Ovary (tissue), 10 donors: ENCODE measurements at places on chromosomes 12 and 14. TPM values are rescaled to one million over a fixed set of nuclear protein-coding genes. Genes with fewer than 3 reads are reported as not detected.

Gene MYF5
- total RNA-seq = not detected

DNA sequence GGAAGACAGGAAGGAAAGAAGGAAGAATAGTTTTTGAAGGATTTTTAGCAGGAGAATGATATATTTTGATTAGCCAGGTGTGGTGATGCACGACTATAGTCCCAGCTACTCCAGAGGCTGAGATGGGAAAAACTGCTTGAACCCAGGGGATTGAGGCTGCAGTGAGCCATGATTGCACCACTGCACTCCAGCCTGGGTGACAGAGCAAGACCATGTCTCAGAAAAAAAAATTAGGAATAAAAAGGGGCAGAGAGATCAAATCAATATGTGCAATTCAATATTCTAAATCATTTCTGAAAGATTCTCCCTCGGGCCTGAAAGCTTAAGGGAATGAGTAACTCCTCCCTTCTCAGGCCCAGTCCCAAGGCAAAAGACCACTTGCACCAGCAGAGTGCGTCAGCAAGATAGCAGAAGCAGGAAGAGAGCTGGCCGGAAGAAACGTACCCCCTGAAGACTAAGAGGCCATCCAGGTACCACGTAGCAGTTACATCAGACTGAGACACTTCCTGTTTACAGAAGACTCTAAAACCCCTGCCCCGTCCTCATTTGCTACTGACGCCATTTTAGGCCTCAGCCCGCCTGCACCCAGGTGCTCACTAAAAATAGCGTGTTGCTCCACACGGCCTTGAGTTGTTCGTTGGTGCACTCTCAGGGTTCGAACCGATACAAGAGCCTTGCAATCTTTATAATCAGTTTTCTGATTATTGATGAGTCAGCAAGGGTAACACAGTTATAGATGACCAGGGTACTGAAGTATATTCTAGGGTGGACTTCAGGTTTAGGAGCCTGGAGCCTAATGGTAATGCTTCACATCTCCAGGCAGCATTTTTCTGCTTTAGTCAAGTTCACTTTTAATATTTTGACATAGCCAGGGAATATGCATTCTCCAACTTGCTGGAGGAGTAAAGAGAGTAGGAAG is 57.7 kb upstream of the CSRP2 start:
- H3K36me3 ChIP-seq = no peaks in the 10 kb centered on the region
- H3K4me3 ChIP-seq = no peak overlapping the region
- H3K27me3 ChIP-seq = no peaks in the 10 kb centered on the region
- no peaks in the 10 kb centered on the region for H3K4me1 ChIP-seq

DNA sequence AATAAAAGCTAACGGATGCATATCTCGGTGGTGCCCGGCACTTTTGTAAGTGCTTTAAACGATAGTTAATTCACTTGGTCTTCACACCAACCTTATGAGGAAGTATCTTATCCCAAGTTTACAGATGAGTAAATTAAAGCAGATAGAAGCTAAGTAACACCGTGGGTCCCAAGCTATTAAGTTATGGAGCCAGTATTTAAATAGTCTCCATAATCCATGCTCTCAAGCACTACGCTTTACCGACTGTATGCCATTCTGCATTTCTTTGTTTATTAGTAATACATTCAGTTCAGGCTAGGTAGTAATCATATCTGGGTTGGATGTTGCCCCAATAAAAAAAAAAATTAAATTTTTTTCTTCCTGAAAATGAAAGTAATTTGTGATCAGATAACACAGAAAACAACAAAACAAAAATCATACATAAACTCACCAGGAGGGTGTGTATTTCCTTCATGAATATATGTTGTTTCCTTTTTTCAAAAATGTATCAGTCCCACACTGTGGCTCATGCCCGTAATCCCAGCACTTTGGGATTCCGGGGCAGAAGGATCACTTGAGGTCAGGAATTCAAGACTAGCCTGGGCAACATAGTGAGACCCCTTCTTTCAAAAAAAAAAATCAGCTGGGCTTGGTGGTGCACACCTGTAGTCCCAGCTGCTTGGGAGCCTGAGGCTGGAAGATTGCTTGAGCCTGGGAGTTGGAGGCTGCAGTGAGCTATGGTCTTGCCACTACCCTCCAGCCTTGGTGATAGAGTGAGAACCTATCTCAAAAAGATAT is 1.4 kb upstream of the M6PR start:
- H3K4me3 ChIP-seq = peak overlapping the region; percentile 91
- no peaks in the 10 kb centered on the region for H3K36me3 ChIP-seq
- no peak for DNase-seq
- no peak overlapping the region for H3K27ac ChIP-seq
- H3K27me3 ChIP-seq = no peaks in the 10 kb centered on the region

- no peak for DNase-seq
- H3K4me1 ChIP-seq = no peaks in the 10 kb centered on the region
- no peak overlapping the region for H3K27ac ChIP-seq
Measured at GRCh38 chr12:123923927-123924326, 48.7 kb downstream of the CCDC92 start.

GRCh38 chr12:122846622-122847515 is 11.6 kb downstream of the HIP1R start:
- DNase-seq = no peak
- no peak overlapping the region for H3K27ac ChIP-seq
- no peaks in the 10 kb centered on the region for H3K4me1 ChIP-seq

DNA sequence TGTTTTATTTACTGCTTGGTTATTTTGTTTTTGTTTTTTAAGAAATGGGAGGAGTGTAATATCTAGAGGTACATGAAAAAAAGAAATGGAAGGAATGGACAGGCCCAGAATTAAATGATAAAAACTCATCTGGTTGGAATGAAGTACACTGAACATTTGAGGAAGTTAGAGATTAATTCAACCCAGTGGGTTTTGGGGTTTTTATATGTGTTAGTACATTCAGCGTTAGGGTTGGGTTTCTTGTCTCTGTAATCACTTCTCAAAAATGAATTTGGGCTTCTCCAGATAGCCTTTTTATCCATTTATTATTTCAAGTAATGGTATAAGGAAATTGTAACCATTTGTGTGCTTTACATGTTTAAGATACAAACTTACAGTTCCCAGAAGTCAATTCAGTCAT is 19.5 kb upstream of the NUP107 start:
- no peaks in the 10 kb centered on the region for H3K36me3 ChIP-seq
- no peak overlapping the region for H3K4me3 ChIP-seq
- no peak overlapping the region for H3K27ac ChIP-seq
- H3K4me1 ChIP-seq = no peaks in the 10 kb centered on the region
- no peaks in the 10 kb centered on the region for H3K27me3 ChIP-seq
- DNase-seq = no peak
